Islet precursor cell (in vitro differentiated cells): ENCODE measurements at places on chromosomes 6 and 20.

DNA sequence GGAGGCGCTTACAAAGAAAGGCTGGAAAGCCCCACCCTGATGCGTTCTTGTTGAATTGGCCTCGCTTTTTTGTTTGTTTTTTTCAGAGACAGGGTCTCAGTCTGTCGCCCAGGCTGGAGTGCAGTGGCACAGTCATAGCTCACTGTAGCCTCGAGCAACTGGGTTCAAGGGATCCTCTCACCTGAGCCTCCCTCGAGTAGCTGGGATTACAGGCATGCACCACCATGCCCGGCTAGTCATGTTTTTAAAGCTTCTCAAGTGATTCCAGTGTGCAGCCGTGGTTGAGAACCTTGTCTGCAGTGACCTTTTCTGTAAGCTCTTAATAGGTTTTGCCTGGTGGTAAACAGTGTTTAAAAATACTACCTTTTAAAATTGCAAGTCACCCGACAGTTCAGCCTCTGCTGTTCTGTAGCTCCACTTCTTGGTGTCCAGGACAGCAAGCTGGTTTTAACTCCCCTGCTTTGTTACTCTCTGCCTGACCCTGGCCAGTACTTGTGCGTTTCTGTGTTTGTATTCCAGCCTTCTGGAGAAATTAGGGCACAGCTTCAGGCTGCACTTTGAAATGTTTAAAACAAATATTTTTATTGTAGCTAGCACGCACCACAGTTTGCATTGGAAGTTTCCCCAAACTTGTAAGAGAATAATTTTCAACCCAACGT lies 54.4 kb downstream of the KDM1B start:
- DNase-seq = no peak

GRCh38 chr20:878511-879307 lies 37.4 kb downstream of the ANGPT4 start:
- DNase-seq = peak; percentile 68

GRCh38 chr6:142566628-142567396 lies 265.0 kb downstream of the ADGRG6 start:
- peak; percentile 79 for DNase-seq

GRCh38 chr6:154125421-154125820 lies 86.4 kb downstream of the OPRM1 start:
- DNase-seq = no peak

- peak; percentile 84 for DNase-seq
Observed at GRCh38 chr20:4091490-4092479, 76.4 kb upstream of the RNF24 start.

- DNase-seq = peak; percentile 72
Observed at GRCh38 chr20:57438552-57438951, 47.4 kb downstream of the RBM38 start.

- no peak for DNase-seq
Observed at GRCh38 chr6:28580475-28580874, 54.8 kb downstream of the GPX5 start.

DNA sequence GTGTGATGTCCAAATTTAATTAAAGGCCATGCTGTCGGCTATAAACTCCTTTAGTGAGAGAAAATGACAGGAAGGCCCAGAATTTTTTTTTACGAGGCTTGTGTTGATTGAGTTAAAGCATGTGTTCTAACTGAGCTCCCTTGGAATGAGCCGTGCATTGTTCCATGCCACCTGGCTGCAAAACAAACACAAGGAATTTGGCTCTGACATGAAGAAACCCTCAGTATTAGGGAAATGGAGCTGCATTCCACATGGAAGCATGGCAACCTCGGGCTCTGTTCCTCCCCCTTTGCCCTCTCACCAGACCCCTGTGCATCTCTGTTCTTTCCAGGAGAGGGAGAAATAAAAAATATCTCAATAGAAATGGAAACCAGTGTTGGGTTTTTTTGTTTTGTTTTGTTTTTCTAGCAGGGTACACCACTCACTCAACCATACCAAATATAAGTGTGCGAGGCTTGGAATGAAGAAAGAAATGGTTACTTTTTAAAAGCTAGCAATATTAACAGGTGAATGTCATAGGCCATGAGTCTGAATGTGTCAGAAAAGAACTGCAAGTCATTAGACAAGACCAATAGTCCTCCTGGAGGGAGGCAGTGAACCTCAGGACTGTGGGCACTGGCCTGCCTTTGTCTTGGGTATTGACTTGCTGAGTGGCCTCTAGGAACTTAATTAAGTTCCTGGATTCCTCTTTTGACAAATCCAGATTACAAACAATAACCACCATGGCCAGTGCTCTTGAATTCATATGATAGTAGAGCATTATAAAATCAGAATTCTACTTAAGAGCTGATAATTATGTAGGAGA lies 935.1 kb downstream of the KIF16B start:
- peak; percentile 67 for DNase-seq

DNA sequence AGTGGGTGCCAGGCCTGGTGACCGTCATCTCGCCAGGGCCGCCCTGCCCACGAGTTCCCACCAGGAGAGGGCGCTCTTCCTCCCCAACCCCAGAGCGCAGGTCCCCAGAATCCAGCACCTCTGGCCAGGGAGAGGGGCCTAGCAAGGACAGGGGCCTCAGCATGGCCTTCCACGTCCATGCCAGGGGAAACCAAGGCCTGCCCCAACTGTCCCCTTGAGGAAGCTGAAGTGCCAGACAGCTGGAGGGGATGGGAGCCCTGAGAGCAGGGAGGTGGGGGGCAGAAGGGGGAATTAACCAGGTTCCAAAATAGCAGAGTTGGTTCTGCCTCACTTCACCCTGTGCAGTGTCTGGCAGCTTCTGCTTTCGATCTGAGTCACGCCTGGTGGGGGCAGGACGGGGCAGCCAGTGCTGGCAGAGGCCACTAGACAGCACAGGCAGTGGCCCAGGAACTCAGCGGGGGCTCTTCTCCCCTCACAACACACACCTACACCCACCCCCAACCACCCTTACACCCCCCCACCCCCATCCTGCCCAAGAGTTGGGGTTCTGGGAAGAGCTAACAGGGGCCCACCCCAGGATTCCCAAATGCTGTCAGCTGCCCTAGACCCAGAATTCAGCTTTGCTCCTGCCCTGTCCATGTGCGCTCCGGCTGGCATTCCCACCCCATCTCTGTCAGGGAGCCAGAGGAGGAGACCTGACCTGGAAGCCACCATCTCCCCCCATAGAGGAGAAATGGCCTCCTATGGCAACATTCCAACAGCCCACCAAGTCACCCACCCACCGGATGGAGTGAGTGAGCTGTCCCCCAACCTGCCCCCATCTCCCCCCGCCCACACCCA lies 29.2 kb downstream of the TFEB start:
- DNase-seq = peak; percentile 80

DNA sequence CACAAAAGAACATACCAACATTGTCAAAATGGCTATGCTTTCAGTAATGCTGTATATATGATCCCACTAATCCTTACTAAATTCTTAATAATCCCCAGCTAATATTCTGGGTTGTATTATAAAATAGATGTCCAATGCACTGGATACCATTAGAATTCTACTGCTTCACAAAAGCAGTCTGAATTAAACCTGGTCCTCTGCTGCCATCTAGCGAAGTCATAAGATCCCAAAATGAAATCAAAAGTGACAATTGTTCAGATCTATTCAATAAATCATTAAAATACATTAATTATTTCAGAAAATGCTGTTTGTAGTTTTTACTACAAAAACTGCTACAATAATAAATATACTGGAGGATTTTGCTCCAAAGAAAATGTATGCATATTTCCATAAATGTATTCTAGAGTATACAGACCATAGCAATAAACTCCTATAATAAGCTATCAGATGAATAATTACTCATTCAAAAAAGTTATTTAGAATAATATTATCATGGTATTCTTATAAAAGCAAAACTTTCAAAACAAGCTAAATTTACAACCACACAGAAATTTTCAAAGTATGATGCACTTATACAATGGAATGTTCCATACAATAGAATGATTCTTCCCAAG lies 92.6 kb downstream of the RNGTT start:
- no peak for DNase-seq

- DNase-seq = no peak
Observed at GRCh38 chr6:14676064-14676463, 558.5 kb downstream of the CD83 start.

- DNase-seq = no peak
Observed at GRCh38 chr6:60867548-60867947, 1418.5 kb downstream of the KHDRBS2 start.

- DNase-seq = no peak
Observed at GRCh38 chr6:25142506-25142905, 136.7 kb upstream of the CARMIL1 start.

DNA sequence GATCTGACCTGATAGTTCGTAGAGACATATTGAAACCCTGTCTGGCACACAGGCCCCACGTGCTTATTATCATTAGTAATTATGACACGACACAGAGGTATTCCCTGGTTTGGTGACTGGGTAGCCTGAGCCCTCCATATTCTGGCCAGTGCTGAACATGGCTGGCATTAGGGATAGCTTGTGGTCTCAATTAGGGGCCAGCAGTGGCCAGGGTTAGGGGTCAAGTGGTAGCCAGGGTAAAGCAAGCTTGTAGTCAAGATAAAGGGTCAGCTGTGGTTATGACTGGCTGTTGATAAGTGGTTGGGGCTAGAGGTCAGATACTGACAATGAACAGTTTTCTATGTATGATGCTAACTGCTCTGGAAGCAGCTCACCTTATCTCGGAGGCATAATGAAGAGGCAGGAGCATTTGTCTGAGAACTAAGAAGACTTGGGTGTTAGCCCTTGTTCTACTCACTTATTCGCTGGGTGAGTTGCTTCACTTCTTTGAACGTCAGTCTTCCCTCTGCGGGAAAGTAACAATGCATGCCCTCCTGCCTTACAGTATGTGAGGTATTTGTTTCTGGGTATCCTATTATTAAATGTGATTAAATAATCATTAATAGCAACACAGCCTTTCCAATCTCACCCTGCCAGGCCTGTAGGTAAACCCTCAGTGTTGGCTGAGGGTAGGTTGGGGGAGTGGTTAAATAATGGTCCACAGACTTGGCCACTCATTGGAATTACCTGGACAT lies 66.7 kb downstream of the VEGFA start:
- peak; percentile 69 for DNase-seq

GRCh38 chr6:108083349-108083748 lies 8.8 kb upstream of the OSTM1 start:
- no peak for DNase-seq

GRCh38 chr6:94071835-94072234 lies 652.5 kb upstream of the EPHA7 start:
- DNase-seq = no peak

GRCh38 chr6:39215640-39216158 lies 13.6 kb downstream of the KCNK5 start:
- DNase-seq = no peak

DNA sequence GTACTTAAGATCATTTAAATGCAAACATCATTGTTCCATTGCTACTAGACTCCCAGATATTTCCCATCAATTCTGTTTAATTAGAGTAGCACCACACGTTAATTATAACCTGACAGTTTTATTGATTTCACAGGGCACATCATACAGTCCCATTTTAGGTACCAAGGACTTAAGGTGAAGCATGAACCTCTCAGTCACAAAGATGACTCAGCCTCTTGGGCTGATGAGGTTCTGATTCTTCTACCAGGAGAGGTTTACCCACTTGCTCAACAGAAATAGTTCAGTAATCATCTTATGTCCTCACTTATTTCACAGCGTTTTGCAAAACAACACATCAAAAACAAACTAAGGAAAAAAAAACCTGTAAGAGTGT lies 98.5 kb downstream of the HIVEP2 start:
- no peak for DNase-seq

DNA sequence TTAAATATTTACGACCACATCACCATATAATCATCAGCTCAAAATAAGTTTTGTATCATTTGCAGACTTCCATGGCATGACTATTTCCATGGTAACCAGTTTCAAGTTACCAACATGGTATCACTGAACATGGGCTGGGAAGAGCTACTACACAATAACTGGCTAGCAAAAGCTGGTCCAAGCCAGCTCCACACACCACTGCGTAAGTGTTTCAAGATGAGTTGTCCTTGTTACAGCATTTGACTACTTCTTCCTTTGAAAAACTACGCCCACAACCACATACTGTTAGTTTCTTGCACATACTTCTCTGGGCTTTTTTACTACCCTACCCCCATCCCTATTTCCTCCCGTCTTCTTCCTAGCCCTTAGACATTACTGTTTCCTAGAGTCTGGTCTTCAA lies 8.5 kb downstream of the CD164 start:
- DNase-seq = no peak

GRCh38 chr6:45566882-45567281 lies 189.1 kb upstream of the SUPT3H start:
- peak; percentile 96 for DNase-seq

- no peak for DNase-seq
Observed at GRCh38 chr20:50788045-50788991, 6.5 kb upstream of the BCAS4 start.

GRCh38 chr6:52065621-52066020 lies 21.8 kb downstream of the PKHD1 start:
- DNase-seq = peak; percentile 75

GRCh38 chr20:63642527-63643247 lies 10.5 kb downstream of the STMN3 start:
- DNase-seq = no peak

DNA sequence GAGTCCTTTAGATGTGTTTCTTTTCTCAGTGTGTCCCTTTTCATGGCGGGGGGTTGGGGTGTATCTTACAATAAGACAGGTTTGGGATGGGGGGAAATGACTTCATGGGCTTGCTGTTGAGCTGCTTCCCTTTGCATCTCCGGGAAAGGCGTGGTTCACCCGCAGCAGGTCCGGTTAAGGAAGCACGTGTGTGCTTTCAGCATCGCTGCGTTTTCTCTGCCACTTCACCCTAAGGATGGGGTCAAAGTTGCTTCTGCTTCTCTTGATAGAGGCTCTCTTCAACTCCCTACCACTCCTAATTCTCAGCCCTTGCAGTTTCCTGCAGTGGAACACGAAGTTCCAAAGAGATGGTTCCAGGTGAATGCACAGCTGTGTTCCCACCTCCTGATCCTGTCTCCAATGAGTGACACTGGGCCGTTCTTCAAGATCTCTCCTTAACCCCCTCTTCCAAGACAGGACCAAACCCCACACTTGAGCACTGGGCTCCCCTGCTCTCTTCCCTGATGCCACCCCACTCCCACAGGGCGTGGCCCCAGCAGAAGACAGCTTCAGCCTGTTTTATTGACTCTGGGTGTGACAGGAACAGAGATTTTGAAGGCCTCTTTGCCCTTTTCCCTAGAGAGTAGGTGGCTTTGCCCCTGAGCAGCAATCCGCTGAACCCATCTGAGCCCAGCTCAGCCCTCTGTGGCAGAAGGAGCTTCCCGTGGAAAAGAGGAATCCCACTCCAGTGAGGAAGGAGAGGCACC lies 85.2 kb downstream of the PLEKHG1 start:
- DNase-seq = no peak

GRCh38 chr6:52317841-52318581 lies 33.5 kb upstream of the MCM3 start:
- DNase-seq = no peak

DNA sequence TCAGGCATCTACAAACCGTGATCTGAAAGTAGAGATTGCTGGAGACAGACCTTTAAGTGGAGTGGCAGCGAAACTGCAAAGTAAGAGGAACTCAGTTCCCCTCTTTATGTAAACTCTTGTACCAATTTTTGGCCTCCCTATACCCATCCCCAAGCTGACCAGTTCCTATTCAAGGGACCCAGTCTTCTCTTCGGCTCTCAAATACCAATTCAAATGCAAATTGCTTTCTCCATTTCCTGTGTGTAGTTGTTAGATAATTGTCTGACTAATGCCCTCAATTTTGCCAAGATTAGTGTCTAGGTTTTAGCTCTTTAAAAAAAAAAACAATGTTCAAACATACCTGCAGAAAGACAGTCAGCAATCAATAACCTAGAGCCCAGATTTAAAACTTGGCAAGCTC lies 150.9 kb downstream of the EYA4 start:
- DNase-seq = no peak
